Fibroblast of the conjunctiva (primary cell): ENCODE measurements at places on chromosomes 5 and 9.

- no peak for DNase-seq
Observed at GRCh38 chr5:97922776-97923175, 739.7 kb upstream of the RIOK2 start.

DNA sequence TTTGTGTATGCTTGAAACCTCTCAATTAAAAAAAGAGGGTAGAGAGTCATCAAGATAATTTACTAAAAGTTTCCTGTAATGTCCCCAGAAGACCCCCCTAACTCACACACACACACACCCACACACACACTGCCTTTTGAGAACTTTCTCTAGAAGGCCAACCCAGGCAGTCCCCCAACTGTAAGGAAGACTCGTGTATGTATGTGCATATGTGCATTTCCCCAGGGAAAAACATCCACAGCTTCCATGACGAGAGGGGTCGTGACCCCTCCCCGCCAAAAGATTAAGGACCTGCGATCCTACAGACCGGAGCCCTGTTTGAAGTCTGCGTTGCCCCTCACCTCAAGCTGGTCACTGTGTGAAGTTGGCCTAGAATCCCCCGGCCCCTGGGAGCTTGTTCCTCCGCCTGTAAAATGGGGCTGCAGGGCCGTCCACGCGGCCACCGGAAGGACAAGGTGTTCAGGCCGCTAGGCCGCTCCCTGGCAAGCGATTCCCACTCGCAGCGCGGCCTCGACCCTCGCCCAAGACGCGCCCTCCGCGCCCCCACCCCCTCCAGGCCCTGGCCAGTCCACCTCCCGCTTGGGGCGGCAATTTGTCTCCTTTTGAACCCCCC lies 435 bp upstream of the CDX1 start:
- DNase-seq: no peak

GRCh38 chr5:126055348-126055729 lies 367.9 kb upstream of the GRAMD2B start:
- DNase-seq: no peak

DNA sequence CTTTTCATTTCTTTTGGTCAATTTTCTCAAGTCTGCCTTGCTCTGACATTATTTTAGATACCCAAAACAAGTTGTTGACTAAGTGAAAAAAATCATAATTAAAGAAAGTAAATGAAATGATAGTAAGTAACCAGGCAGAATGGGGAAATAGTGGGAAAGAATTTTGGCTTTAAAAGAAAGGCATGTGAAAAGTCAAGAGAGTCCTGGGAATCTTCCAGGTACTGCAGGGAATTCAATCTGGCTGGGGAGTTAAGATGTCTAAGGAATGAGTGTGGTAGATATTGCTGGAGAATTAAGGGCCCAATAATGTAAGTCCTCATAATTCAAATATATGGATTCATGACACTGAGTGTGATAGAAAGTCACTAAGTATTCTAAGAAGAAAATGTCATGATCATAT lies 123.1 kb upstream of the PAPPA start:
- DNase-seq: no peak

DNA sequence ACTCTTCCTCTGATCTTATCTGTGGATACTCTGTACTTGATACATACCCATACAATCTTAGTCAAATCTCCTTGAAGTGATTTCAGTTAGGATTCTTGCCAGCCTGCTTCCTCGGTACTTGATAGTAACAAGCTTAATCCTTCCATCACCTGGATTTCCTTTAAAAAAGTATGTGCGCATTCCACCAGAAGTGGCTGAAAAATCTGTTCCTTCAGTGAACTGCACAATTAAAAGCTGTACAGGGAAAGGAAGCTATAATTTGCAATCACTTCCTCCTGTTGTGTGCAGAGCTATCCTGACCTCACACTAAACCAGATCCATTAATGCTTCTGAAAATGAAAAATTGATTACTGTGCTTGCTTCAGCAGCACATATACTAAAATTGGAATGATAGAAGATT lies 47.3 kb downstream of the PWWP2A start:
- no peak for DNase-seq

DNA sequence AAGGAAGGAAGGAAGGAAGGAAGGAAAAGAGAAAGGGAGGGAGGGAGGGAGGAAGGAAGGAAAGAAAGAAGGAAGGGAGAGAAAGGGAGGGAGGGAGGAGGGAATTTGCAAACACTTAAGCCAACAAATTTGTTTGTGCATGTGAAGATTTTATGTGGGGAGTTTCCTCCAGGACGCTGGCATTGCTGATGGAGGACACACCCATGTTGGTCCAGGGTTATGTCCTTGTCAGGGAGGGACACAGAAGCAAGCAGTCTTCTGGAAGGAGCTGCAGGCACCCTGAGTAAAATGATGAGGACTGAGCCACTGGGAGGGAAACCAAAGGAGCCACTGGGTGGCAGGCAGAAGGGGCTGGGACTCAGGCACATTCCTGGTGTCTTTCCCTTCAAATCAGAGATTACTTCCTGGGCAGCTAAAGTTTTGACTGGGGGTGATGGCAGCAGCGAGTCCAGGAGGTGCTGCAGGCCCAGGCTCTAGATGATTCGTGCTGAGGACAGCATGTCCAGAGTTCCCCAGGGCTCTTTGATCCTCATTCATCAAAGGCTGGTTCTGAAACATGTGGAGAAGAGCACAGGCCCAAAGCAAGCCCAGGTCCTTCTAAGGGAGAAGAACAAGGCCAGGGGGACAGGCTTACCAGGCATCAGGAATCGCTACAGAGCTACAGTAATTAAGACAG lies 109.2 kb downstream of the PAX5 start:
- DNase-seq: no peak
